Stimulated activated naive CD4-positive, alpha-beta T cell (primary cell): ENCODE measurements at places on chromosomes 12 and 14.

DNA sequence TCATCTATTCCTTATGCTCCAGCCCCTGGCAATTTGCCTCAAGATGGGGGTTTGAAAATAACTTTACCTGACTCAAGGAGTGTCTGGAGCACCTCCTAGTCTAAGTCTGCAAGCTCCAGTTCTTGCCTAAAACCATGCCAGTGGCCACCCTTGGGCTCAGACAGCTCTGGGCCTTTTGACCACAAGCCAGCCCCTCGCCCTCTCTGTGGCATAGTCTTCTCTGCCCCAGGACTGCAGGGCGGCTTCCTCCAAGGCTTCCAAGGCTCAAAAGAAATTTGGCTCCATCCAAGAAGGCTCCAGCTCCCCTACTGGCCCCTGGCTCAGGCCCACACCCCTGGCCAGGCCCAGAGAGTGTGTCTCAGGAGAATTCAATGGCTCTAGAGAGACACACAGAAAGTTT is 14.8 kb downstream of the ACVRL1 start:
- no peak for DNase-seq

DNA sequence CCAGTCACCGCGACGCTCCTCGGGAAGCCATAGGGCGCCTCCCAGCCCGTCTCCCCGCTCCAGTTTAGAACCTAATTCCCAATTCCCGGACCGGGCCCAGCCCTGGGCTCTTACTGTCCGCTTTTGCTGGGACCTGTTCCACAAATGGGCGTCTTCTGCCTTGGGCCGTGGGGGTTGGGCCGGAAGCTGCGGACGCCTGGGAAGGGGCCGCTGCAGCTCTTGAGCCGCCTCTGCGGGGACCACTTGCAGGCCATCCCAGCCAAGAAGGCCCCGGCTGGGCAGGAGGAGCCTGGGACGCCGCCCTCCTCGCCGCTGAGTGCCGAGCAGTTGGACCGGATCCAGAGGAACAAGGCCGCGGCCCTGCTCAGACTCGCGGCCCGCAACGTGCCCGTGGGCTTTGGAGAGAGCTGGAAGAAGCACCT is 797 bp downstream of the UNG start:
- DNase-seq: peak; percentile 44

DNA sequence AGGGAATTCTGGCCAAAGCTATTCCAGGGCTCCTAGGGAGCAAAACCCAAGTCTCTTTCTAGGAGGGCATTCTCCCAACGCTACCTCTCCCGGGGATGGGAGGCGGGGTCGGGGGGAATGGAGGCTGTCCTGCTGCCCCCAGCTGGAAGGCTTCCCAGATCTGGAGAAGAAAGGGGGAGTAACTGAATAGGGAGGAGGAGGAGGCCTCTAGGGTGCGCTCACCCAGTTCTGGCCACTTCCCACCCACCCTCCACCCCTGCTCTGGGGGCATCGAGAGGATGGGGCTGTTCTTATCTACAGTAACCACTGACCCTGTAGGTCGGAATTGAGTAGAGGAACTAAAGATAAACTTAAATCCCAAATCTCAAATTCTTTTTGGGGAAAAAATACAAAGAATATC is 579 bp upstream of the RNASE1 start:
- DNase-seq: no peak

DNA sequence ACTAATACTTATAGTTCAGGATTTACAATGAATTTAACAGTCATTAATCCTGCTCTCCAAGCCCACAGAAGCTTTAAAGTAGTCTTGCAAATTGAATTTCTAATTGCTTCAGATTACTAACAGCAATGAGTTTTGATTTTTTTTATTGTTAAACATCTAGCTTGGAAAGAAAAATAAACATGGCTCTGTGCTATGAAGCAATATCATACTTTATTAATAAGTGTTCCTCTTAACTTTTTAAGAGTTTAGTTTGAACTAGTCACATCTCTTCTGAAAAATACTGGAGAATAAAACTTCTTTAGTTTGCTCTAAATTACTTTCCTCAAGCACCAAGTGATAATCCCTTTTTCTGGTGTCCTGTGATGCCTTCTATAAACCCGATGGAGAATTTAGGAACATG is 250.2 kb downstream of the TRHDE start:
- no peak for DNase-seq

- DNase-seq: no peak
Observed at GRCh38 chr12:33052141-33053051, 155.8 kb upstream of the PKP2 start.

DNA sequence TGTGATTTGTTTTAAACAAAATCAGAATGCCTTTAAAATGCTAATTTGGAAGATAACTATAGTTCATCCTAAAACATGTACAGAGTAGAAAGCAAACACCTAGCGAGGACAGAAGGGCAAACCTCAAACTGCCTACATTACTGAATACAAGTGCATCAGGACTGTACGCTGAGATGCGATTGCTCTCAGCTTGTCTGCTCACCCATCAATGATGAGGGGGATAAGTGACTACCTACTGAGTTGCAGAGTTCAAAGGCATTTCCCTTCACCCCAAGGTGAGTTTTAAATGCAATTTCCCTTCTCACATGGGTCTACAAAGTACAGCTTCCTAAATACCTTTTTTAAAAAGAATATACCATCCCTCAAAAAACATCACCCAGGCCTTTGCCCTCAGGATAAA is 52.9 kb downstream of the PHLDA1 start:
- no peak for DNase-seq

DNA sequence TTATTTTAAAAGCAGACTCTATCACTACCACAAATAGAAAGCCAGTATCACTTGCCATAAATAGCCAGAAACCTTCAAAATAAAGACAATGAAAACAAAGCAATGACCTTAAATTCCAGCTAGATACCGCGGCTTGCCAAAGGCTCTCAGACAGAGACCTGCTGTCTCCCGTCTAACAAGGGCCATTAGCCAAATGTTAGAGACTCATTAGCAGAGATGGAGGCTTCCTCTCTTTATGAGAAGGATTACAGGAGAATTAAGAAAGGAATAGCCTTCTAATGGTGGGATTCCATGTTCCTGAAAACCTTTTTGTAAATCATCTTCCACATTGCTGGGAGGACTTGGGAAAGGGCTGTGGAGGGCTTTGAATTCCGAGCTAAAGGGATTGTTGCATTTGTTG is 206.7 kb downstream of the AACS start:
- no peak for DNase-seq

DNA sequence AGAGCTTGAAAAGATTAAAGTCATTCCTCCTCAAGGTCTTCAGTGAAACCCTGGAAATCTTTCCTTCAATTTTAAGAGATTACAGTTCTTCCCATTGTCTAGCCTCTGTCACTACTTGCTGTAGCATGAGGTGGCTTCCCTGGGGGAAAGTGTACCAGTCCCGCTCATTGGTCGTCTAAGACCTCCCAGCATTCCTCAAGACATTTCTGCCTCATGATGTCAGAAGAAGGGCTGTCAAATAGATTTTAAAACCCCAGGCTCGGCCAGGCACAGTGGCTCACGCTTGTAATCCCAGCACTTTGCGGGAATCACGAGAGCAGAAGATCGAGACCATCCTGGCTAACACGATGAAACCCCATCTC is 46.7 kb downstream of the SMUG1 start:
- DNase-seq: no peak

- DNase-seq: no peak
Observed at GRCh38 chr12:91622037-91622436, 439.4 kb upstream of the DCN start.

DNA sequence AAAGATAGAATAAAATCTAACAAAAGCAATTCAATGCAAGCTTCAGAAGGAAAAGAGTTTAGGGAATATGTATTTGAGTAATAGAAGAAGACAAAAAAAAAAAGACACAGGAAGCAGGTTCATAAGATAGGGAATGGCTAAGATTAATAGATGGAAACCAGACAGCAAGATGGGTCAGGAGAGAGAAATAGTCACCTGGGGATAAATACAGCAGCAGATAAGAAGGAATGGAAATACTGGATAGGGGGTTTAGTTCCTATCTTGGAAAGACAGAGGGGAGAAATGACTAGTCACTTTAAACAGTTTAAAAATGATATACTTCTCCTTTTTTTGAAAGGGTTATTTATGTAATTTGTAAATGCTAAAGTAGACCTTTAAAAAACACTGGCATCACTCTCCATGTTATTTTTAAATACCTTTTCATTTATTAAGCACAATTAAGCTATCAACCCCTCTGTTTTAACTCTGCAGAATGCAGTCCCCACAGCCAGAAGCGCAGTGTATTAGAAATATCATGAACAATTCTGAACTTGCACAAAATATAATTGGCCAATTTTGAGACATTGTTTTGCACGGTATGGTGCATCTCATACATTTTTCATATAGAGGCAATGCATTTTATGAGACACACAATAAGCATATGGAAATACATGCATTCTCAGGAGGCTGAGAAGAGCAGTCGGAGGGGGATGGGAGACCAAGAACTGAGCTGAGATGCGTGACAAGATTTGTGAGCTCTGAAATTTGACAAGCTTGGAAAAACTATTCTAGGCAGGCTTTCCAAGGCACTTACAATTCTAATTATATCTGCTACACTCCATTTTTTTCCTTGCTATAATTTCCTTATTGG is 303.4 kb upstream of the PRICKLE1 start:
- DNase-seq: no peak

DNA sequence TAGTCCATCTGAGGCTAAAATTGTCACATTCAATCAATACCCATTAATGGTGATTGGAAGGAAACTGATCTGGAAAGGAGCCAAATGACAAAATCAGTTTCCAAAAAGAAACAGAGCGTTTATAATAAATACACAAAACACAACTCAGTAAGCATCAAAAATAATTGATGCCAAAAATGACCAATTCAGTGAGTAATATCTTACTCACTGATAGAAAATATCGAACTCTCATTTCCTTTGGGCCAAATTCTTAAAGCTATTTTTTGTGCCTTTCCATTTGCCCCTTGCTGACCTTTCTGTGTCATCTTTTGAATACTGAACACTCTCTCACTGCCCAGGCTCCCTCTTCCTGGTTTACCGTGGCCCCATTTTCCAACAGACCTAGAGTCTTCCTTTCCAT is 22.5 kb upstream of the ATP2B1 start:
- no peak for DNase-seq
